Activated CD8-positive, alpha-beta memory T cell treated with anti-CD3 and anti-CD28 coated beads for 4 hours (primary cell): ENCODE measurements at places on chromosomes 2 and 18.
A peak's percentile ranks its signal among the peaks of the same experiment; 100 is the strongest.

GRCh38 chr18:23924813-23925212 lies 89.7 kb upstream of the TTC39C start:
- DNase-seq = no peak

DNA sequence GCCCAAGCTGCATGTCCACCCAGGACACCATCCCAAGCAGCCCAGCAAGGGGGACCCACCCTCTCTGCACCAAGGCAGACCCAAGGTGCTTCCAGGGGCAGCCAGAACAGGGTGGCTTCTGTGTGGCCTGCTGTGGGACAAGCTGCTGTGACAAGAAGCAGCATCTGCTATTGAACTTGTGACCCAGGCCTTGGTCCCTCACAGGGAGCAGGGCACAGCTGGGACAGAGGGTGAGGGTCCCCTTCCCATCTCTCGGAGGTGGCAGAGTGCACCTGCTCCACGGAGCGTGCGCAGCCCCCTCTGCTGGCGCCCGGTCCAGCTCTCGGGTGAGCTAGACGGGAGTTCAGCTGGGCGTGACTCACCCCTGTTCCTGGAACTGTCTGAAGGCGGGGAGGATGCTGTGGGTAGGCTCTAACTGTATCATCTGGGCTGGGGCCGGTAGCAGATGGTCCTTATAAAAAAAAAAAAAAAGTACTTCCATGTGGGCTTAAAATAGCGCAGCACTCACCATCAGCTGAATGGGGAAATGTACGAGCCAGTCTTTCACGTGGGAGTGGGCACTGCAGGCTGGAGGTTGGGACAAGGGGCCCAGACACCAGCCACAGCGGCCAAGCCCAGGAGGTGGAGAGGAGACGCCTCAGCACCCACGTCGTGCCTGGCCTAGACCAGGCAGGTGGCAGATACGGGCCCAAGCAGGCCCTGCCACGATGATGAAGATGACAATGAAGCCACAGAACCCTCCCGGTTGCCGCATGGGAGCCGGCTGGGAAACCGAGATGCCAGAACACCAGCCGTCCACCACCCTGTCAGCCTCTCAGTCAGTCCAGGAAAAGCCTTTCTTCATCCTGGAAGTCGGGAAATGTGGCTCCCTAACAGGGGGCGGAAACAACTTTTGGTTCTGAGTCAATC lies 136.8 kb upstream of the ID2 start:
- DNase-seq = peak; percentile 87

DNA sequence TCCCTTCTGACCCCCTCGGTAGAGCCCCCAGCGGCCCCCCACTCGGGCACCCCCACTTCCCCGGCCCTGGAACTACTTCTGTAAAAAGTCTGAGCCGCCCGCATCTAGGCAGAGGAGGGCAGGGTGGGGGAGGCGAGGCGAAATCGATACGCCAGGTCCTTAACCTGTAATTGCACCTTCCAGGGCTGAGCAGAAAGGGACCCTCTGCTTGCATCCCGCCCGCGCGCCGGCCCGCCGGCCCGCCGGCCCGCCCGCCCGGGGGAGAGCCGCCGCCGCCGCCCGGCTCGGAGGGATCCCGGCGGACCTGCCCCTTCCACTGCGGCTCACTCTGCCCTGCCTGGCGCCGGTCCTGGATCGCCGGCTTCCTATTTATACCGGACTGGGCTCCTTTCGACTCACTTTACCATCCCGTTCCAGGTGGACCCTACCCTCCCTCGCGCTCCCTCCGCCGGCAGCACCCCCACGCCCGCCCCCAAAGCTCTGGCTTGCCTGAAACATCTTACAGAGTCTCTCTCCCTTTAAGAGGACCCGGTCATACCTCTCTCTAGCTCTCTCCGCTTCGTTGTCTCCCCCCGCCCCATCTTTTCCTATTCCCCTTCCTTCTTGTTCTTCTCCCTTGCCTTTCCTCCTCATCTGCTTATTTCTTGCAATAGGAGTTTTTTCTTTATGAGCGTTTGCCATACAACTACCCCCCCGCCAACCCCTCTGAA lies 797 bp downstream of the KLHL14 start:
- DNase-seq = no peak

GRCh38 chr2:145598434-145598833 lies 1078.5 kb upstream of the ZEB2 start:
- no peak for DNase-seq

DNA sequence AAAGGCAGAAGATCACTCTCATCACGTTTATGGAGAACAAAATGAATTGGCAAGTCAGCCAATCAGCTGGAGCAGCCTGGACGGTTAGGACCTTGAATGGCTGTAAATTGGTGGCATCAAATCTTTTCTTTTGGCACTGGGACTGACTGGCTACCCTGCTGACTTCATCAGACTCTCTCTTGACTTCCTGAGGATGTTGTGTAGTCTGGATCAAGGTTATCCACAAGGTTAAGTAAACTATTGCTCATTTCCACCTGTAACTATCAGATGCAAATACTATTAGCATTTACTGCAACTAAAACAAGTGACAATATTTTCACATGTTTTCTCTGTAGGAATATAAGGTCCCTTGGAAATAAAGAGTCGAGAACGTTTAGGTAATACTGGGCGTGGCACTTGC lies 134.3 kb upstream of the RASGRP3 start:
- DNase-seq = no peak

GRCh38 chr2:240468303-240469238 lies 33.1 kb downstream of the GPC1 start:
- no peak for DNase-seq

DNA sequence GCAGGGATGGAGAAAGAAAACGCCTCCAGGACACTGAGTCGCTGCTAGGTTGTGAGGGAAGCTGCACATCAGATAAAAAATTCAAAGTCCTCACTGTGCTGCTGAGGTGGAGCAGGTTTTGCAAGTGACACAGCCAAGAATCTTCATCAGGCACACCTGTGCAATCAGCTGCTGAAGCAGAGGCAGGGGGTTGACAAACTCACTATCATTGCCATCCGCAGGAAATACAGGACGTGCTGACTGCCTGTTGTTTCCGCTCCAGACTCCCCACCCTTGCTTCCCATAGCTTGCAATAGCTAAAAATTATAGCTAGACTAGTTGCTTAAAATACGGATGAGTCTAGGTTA lies 147.8 kb upstream of the FHL2 start:
- no peak for DNase-seq

DNA sequence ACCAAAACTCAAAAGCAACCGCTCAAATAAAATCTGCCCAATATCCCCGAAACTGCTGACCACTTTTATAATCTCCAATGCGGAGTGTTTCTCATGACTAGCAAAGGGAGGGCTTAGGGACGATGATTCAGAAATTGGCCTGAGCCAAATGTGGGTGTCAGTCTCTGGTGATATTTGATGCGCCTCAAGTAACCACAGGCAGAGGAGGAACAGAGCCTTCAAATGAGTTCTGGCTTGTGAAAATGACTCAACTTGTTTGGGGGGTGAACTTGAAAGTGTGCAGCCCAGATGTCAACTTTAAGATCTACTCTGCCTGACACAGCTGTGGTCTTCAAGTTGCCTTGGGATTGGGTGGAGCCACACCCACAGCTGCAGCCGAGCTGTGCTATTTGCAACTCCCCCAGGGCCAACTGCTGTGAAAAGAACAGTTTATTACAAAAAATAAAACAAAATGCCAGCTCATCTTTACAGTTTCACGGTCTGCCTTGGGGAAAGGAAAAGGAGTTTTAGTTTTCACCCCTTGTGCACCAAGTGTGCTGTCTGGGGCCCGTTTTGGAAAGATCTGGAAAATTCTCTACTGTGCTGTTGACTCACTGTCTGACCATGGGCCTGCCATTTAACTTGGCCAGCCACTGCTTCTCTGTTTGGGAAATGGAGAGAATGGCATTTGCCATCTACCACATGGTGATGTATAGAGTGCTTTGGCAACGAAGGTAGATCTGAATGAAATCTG lies 222.1 kb downstream of the MTX2 start:
- DNase-seq = peak; percentile 1

- no peak for DNase-seq
Observed at GRCh38 chr2:227153307-227153706, 10.7 kb downstream of the COL4A4 start.

GRCh38 chr2:157986761-157987160 lies 110.6 kb upstream of the ACVR1 start:
- no peak for DNase-seq

- no peak for DNase-seq
Observed at GRCh38 chr2:43420389-43420801, 175.4 kb downstream of the THADA start.

- DNase-seq = no peak
Observed at GRCh38 chr18:48899558-48900174, 51.1 kb downstream of the SMAD7 start.

- no peak for DNase-seq
Observed at GRCh38 chr2:158969162-158969714, 798 bp downstream of the TANC1 start.

- DNase-seq = no peak
Observed at GRCh38 chr2:132797556-132797955, 127.6 kb upstream of the LYPD1 start.

DNA sequence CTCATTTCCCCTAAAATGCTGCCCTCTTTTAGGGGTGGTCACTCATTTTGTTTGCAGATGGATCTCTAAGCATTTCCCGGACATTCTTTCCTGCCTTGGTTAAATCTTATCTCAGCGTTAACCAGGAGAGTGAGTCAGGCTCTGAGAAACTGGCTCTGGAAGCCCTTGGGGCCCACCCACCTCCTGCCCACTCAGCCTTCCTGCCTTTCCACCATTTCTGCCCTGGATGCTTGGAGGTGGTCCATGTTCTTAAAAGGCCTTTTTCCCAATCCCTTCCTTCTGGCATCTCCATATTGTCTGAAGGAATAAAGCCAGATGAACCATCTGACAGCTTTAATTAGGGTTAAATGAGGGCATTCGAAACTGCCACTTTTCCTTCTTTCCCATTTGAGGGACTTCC lies 9.5 kb downstream of the HK2 start:
- no peak for DNase-seq

- DNase-seq = no peak
Observed at GRCh38 chr2:10790228-10790973, 22.2 kb downstream of the PDIA6 start.

DNA sequence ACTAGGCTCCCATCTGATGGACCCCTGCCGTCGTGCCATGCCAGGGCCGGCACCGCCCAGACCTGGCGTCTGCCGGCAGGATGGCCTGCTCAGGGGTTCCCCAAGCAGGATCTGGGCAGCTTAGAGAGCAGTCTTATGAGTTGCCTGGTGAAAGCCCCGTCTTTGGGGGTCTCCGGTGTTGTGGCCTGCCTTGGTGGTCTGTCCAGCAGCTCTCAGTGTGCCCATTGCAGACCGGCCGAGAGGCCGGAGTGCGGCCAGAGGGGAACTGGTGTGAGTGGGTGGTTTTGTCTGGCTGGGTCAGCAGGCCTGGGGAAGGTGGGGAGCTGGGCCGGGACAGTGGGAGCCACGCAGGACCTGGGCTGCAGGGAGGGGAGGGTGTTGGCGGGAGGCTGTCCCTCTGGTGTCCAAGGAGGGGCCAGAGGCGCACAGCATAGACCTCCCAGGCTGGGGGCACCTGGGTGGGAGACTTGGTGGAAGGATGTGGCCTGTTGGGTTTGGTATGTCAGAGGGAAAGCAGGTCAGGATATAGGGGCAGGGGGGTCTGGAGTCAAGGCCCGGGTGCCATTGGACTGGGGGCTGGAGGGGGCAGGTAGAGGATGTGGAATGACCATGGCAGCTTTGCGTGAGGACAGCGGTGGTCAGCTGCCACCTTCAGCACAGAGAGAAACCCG lies 16.5 kb downstream of the GPC1 start:
- no peak for DNase-seq
